Stimulated activated naive CD8-positive, alpha-beta T cell treated with anti-CD3 and anti-CD28 coated beads, Interleukin-15, amount 100 ng/mL, for 72 hours (primary cell): ENCODE measurements at places on chromosomes 1 and 21.

GRCh38 chr1:51274676-51275075, 38.6 kb downstream of the RNF11 start:
- no peak for DNase-seq

- peak; percentile 12 for DNase-seq
Measured at GRCh38 chr1:15627343-15627988, 10.2 kb downstream of the DDI2 start.

DNA sequence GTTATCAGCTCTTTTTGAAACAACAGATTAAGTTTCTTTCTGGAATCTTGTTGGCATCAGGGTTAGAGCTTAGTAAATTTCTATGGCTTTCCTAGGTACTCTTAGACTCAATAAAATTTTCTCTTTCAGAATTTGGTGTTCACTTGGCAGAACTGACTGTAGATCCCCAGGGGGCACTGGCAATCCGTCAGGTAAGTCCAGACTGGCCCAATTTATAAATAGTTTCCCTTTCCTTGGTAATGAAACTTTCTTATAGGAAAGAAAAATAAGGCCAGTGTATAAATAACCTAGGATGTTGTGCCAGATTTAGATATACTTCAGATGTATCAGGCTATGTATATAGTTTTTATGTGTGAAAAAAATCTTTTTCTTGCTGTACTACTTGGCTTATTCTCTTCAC, 18.2 kb downstream of the IPO9 start:
- no peak for DNase-seq

GRCh38 chr1:87682565-87682964, 353.9 kb downstream of the LMO4 start:
- no peak for DNase-seq

DNA sequence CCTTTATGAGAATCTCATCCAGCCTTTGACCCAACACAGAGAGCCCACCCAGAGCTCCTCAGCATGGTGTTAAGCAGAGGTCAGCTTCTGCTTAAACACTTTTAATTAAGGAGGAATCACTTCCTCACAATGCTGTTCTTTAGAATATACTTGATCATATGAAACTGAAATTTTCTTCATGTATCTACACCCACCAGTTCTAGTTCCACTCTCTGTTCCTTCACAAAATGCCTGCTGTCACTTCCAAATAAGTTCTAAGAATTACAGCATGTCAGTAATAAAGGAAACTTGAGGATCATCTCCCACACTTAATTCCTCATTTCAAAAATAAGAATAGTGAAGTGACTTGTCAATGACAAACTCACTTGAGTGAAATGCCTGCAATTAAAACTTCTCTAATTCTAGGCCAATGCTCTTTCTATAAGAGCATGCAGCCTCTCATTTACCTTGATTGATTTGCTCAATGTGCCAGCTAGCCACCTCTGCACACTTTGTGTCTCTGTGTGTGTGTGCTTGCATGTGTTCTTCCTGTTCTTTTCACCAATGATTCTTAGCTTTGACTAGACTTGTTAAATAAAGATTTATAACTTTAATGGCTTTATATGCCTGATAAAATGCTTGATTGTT, 356.3 kb downstream of the PLPP3 start:
- no peak for DNase-seq

DNA sequence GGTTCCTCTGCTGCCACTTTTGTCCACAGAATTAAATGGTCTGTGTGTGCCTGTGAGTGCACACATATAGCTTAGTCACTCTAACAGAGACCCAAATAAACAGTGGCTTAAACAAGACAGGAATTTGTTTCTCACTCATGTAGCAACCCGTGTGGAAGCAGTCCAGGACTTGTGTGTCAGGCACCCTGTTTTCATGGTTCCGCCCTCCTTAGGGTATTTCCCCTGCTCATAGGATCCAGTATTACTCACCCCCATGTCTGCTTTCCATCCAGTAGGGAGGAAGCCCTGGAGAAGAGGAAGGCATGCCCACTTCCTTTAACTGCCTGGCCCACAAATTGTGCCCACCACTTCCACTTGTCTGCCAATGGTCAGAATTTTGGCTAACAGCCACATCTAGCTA, 41.3 kb upstream of the TACSTD2 start:
- no peak for DNase-seq

GRCh38 chr1:208151728-208152598, 92.2 kb downstream of the PLXNA2 start:
- DNase-seq = no peak

DNA sequence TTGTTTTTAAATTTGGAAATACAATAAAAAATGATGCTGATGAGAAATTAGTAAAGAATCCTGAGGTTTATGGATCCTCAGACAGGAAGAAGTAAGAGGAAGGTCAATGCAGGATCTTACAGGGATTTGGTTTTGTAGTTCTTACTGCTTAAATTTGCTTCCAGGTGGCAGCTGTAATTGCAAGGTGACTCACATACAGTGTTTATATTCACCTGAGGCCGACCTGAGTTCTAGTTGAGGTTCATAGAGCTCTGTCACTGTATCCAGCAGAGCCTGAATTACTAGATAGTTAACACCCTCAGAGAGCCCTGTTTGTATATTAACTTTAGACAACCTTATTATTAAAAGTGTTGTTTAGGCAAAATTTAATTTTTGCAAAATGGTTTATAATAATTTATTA, 1.4 kb upstream of the WDR26 start:
- no peak for DNase-seq

DNA sequence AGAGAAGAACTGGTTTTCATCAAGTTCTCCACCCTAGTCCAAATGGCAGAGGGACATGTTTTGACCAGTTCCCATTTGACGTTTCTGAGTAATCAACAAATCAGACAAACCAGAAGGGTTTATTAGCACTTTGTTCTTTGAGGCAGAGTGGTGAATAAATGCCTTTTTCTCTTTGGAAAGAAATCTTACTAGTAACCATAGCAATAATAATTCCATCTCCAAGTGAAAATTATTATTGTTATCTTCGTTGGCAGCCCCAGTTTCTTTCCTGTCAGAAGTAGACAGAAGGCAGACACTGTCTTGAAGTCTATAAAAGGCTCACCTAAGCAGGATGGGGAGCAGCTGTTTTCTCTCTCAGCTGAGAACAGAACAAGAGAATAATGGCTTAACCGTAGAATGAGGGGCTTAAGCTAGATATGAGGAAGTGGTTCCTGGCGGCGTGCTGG, 391.6 kb downstream of the PBX1 start:
- no peak for DNase-seq

- DNase-seq = no peak
Measured at GRCh38 chr1:205496661-205497060, 7.8 kb upstream of the CDK18 start.

DNA sequence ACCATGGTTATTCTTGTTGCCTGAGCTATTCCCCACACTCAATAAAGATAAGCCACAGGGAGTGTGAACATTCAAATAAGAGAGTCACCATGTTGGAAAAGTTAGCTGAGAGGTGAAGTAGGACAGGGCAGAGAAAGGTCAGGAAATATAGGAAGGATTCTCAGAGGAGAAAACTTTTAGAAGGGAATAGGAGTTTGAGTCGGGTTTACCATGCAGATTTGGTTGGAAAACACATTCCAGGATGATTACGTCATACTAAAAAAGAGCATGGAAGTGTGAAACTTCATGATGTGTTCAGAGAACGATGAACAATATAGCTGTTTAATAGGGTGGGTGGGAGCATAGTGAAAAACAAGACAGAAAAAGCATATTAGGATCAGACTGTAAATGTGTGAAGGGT, 1125.3 kb upstream of the ADGRL2 start:
- no peak for DNase-seq
